ENCODE measurements at places on chromosomes 6 and 20.

DNA sequence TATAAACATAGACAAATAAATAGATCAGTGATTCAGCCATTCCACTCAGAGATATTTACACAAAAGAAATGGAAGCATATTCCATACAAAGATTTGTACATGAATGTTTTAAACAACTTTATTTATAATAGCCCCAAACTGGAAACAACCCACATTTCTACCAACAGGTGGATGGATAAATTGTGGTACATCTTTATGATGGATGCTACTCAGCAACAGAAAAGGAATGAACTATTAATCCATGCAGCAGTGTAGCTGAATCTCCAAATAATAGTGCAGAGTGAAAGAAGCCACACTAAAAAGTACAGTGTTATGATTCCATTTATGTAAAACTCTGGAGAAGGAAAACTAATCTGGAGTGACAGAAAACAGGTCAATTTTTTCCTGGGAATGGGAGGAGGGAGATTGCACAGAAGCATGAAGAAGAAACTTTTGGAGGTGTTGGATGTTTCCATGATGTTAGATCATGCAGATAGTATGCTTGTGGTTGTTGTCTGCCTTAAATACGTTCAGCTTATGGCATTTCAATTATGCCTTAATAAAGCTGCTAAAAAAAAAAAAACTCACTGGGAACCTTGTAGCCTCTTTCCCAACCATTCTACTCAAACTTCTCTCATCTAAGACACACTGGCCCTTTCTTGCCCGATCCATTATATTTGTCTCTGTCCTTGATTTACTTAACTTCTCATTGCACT, 100.9 kb downstream of the PPP1R14C start:
- no peak for DNase-seq

DNA sequence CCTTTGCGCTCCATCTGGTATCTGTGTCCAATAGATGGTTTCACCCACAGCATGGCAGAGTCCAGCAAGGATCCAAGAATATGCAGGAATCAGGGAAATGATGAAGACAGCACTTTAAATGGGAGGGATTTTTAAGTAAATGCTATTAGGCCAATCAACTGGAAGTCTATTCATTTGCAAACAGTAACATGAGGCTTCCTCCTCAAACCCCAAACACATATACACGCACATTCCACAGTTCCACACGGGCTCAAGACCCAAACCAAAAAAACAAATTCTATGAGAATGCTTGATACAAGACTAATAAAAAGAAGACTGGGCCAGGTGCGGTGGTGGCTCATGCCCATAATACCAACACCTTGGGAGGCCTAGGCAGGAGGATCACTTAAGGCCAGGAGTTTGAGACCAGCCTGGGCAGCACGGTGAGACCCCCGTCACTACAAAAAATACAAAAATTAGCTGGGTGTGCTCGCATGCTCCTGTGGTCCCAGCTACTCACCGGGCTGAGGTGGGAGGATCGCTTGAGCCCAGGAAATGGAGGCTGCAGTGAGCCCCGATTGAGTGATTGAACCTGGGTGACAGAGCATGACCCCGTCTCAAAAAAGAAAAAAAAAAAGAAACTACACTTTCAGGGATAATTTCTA, 21.9 kb upstream of the TFAP2C start:
- DNase-seq = no peak

DNA sequence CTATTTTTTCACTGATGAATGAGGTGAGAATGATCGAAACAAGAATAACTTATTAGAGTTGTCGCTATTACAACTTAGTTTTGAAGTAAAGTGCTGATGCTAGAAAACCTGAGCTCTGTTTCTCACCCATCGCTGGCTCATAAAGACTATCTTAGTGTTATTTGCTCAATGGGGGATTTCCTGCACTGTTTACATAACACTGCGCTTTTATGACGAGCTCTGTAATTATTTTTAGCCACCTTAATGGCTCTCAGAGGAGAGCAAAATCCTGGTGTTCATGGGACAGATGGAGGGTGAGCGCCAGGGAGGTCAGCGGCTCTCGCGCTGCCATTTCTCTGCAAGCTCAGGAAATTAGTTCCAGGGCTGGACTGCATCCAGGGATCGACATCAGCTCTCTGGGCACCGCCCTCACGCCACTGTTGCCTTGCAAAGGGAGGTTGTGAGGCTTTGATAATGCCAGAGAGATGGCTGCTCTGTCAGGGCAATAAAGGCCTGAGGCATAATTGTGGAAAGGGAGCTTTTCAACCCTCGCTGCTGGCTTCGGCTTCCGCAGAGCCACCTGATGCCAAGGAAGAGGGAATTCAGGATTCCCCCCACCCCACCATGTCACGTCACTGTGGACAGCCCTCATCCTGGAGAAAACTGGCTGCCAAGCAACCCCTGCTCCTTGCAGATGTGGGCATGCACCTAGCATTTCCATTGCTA, 72.0 kb downstream of the DACT2 start:
- DNase-seq = no peak

DNA sequence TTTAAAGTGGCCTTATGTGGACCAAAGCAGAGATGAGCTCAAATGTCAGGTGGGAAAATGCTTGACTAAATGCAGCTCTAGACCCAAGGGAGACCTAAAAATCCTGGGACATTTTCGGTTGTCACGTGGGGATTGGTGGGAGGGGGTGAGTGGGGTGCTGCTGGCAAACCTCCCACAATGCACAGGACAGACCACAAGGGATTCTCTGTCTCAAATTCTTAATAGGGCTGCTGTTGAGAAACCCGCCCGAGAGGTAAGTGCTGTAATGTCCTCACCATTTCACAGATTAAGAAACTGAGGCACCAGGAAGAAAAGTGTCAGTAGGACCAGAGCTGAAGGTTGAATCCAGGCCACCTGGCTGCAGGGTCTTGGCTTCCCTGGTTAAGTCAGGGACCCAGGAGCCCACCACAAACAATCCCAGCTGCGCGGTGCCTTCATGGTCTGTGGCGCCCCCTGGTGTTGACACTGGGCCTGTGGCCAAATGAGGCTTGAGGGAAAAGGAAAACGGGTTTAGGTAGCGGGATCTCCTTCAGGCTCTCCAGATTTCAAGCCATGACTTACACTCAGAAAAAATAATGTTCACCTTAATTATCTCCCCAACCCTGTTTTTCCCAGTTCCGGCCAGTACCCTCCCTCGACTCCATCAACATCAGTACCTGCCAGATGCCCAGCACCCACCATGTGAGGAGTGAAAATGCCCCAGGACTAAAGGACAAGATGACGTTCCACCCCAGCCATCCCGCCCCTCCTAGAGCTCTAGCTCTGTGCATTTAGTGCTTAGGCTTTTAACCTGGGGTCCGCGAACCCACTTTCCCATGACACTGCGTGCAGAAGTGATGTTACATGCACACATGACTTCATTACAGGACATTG, 7.2 kb downstream of the HLA-G start:
- DNase-seq = peak; percentile 56

DNA sequence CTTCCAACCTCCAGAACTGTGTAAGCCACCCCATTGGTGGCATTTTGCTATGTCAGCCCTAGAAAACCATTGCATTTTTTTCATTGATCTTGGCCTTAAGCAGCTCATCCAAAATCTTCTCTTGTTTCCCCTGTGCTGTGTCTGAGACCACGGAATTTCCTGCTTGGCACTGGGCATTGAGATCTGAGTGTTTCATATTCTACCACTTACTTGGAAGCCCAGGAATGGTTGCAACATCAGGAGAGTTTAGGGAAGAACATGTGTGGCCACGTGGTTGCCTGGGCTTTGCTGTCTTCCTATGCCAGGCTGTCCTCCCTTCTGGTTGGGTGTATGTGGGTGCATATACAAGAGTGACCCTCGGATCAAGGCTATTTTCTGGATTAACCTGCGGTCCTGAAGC, 139.3 kb upstream of the PMEPA1 start:
- DNase-seq = no peak

GRCh38 chr6:35147486-35147885, 6.3 kb upstream of the TCP11 start:
- DNase-seq = no peak

- DNase-seq = no peak
Measured at GRCh38 chr20:1555952-1556351, 1.6 kb downstream of the SIRPD start.

DNA sequence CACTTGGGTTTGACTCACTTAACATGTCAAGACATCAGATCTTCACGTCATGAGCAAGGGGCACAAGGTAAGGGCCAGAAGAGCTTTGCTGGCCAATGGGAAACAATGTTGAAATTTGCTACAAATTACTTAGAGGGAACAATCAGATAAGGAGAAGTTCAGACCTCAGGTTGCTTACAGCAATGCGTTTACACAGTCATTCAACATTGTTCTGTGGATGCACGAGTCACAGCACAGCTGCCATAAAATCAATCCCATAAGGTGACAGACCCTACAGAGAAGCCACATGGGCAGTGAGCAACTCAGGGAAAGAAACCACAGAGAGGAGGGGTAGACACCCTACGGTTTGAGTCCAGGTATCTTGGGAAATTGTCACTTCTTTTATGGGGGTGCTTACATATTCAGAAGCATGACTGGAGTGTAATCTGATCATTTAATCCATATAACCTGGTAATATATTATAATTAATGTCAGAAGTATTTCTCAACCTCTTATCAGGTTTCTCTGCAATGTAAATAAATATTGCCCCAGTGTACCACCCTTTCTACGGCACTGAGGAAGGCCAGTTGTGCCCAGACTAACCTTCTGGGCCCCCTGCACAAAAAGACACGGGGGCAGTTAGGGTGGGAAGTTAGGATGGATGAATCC, 2.3 kb upstream of the SLC22A2 start:
- DNase-seq = no peak

GRCh38 chr6:157831018-157831369, 7.9 kb downstream of the SNX9 start:
- no peak for DNase-seq

DNA sequence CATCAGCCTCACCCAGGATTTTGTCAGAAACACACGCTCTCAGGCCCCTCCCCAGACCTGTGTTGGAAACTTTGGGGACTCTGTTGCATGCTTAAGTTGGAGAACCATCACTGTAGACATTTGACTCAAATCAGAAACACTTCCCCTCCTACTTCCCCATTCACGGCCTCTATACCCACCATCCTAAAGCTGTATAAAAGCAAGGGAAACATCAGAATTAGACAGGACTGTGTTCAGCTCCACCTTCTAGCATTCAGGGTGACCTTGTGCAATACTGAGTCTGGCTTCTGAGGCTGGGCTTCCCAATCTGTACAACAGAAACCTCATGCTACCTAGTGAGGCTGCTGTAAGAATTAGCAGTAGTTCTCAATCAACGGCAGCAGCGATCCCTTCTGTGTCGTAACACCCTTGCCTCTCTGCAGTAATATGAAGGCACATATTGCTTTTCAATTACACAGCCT, 252.3 kb downstream of the LY86 start:
- DNase-seq = no peak
